ENCODE measurements at places on chromosomes 2 and 18.

DNA sequence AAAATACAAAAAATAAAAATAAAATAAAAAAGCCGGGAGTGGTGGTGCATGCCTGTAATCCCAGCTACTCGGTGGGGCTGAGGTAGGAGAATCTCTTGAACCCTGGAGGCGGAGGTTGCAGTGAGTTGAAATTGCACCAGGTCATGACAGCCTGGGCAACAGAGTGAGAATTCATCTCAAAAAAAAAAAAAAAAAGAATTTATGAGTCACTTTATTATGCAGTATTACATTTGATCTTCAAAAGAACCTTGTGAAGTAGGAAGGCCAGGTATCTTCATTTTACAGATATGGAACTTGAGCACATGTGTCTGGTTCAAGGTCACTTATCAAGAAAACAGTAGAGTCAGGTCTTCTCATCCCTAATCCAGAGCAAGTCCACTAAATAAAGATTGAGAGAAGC, 459.4 kb upstream of the HNRNPA3 start:
- no peak for DNase-seq

DNA sequence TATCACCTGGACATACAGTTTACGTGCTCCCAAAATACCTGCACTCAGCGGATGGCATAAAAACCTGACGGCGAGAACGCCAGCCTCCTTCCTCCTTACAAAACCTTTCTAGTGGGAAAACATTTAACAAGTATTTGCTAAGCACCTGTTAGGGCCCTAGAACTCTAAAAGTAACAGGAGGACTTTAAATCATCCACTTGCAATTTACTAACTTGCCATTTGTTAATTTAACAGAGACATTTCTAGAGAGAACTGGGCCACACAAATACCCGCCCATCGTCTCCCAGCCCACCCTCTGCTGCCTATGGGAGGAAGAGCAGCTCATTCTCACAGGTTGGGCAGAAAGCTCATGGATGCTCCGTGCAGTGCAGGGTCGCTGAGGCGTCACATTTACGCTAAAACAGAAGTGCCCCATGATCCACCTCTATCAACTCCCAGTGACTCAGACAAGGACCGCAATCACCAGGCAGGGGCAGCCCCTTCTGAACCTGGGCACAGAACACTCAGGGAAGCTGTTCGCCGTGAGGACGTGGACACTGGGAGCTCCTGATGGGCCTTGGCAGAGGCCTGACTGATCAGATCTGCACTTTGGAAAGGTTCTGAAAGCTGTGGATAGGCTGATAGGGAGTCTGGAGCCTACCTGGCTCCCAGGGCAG, 106.9 kb downstream of the HDAC4 start:
- peak; percentile 9 for DNase-seq

DNA sequence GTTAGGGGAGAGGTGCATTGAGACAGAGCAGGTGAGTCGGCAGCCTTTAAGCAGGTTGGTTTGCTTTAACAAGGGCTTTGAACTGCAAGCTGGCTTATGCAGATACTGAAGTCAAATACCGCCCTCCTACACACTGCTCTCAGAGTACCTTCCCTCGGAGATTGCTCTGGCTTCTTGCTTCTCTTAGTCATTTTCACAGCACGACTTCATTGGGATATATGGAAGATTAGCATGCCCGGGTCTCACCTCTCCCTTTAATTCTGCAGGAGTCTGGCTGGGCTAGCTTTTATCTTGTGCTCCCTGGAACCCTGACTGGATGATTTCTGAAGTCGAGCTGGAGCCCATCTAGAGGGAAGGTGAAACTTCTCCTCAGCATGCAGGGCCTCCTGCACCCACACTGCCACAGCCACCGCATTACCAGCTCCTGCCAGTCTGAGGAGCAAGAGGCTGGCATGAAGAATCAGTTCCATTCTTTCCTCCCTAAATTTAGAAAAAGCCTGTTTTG, 395.5 kb upstream of the HNRNPA3 start:
- DNase-seq: no peak

DNA sequence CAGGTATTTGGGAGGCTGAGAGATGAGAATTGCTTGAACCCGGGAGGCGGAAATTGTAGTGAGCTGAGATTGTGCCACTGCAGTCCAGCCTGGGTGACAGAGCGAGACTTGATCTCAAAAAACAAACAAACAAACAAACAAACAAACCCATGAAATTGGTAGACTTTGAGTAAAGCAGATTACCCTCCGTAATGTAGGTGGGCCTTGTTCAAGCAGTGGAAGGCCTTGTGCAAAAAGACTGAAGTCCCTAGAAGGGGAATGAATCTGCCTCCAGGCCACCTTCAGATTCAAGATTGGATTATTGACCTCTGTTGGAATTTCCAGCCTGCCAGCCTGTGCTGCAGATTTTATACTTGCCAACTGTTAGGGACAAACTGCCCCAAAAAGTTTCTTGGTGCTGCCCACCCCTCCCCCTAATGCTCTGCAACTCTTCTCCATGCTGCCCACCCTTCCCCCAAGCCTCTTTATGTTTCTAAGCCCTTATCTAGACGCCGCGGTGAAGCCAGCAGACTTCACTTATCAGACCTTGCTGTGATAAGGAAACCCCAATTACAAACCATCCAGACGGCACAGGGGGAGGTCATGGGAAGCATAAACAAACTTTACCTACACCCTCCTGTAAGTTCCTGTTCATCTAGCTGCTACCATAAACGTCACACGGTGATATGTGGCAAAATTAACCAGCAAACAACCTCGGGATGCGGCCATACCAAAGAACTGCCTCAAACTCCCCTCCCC, 17.0 kb downstream of the CYP27A1 start:
- no peak for DNase-seq

- no peak for DNase-seq
Observed at GRCh38 chr2:12816379-12817306, 99.9 kb downstream of the TRIB2 start.

GRCh38 chr2:149058936-149059335, 20.4 kb downstream of the LYPD6B start:
- DNase-seq: no peak

GRCh38 chr2:234670052-234670451, 173.2 kb upstream of the ARL4C start:
- DNase-seq: no peak

DNA sequence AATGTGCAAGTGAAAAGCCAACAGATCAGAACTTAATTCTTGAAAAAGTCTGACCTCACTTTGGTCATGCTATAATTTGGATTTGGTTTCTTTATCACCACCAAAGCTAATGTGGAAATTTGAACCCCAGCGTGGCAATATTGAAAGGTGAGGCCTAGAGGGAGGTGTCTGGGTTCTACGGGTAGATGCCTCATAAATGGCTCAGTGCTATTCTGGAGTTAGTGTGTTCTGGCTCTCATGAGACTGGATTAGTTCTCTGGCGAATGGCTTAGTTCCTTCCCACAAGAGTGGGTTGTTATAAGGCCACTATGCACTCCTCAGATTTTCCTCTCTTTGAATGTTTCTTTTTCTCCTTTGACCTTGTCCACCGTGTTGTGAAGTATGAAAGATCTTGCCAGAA, 22.3 kb downstream of the ORC4 start:
- no peak for DNase-seq

- no peak for DNase-seq
Observed at GRCh38 chr2:221779614-221780067, 207.5 kb upstream of the EPHA4 start.

- DNase-seq: no peak
Observed at GRCh38 chr2:11080253-11081115, 74.8 kb upstream of the SLC66A3 start.

GRCh38 chr2:169768262-169768995, 30.2 kb upstream of the SSB start:
- peak; percentile 21 for DNase-seq

DNA sequence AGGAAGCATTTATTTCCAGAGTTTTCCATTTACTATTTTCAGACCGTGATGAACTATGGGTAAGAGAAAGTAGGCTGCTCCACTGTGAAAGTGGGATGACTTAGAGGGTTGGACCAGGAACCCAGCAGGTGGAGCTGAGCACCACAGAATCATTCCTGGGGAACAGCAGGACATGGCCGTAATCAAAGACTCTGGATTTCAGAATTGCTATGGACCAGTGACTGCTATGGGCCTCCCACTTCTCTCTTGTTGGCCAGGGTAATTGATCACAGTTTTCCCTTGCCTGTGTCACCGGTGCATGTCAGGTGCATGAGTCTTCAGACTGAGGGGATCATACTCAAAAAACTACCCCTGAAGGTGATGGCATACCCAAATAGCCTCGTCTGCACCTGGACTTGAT, 90.6 kb upstream of the GPC1 start:
- no peak for DNase-seq

- DNase-seq: peak; percentile 23
Observed at GRCh38 chr2:38750011-38750890, 910 bp downstream of the SRSF7 start.

DNA sequence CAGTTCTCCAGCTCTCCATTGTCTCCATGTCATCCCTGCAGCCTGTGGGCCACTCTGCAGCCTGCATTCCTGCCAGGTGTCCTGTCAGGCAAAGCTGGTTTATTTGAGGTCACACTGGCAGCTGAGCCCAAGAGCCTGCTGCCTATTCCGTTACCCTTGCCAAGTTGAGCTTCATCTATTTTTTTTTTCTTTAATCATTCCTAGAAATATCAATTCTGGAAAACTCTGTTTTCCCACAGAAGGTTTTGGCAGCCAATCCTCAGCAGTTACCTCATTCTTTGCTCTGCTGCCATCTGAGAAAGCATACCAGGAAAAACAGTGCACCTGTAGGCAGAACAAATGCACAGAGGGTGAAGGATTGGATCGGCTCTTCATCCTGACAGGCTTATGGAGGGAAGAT, 411.0 kb upstream of the ACVR2A start:
- no peak for DNase-seq

DNA sequence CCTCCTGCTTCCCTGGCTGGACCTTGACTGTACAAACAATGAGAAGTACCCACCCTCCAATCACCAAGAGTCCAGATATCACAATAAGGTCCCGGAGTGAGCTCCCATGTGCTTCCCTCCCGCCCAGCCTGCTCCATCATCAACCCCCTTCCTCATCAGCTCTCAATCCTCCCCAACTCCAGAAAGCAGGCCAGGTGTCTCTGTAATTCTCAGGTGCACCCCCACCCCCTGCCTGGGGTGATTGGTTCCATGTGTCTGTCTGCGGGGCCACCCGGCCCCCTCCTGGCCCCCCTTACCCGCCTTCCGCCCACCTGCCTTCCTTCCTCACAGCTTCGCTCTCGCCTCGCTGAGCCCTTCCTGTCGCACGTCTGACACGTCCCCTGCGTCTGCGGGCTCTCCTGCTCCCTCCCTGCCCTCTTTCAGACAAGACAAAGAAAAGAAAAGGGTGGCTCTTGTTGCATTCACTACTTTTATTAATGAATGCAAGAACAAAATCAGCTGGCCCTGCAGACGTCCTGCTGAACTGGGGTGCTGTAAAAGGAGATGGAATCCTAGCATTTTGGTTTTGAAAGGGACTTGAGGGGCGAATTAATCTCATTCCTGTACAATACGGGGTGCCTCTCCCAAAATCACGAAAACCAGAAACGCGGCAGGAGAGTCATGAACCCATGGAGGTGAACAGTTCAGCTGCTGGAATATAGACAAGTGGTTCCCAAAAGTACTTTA, 26.5 kb upstream of the IGFBP2 start:
- peak; percentile 72 for DNase-seq

GRCh38 chr2:40454321-40454720, 2.4 kb upstream of the SLC8A1 start:
- DNase-seq: no peak

GRCh38 chr18:76923485-76924085, 101.2 kb downstream of the ZNF236 start:
- peak; percentile 77 for DNase-seq
